H1 (cell line): ENCODE measurements at places on chromosomes 16 and 17. TPM values are rescaled to one million over a fixed set of nuclear protein-coding genes. Genes with fewer than 3 reads are reported as not detected.
A peak's percentile ranks its signal among the peaks of the same experiment; 100 is the strongest.

The CA5A gene
- total RNA-seq, result not detected in 2 replicates

The RBFOX1 gene
- total RNA-seq, result 2.8 and 3.1 TPM in 2 replicates

The AATK gene
- 3.2 and 3.5 TPM in 2 replicates for total RNA-seq

The CIBAR2 gene
- not detected in 2 replicates for total RNA-seq

The EVI2A gene
- total RNA-seq, result not detected in 2 replicates

DNA sequence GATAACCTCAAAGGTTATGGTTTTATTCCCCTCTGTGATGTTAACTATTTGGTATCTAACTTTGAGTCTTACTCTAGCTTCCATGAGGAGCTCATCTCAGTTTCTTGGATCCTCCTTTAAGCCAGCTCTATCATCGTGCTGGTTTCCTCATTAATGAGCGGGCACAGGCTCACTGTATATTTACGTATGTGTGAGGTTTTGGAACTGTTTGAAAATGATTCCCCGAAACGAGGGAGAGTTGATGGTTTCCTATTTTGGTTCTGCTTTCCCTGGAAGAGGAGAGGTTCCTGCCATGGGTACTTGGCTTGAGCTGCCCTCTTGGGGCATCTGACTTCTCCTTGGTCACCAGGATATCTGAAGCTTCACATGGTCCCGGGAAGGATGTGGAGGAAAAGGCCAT lies 32.7 kb upstream of the PIK3R6 start:
- DNase-seq, result no peak
- peaks cover 4% of the 10 kb centered on the region for H3K4me1 ChIP-seq
- H3K4me3 ChIP-seq, result no peak overlapping the region
- H3K27me3 ChIP-seq, result no peaks in the 10 kb centered on the region
- no peak overlapping the region for H3K27ac ChIP-seq
- H3K36me3 ChIP-seq, result no peaks in the 10 kb centered on the region

- no peak overlapping the region for H3K27ac ChIP-seq
- peaks cover 5% of the 10 kb centered on the region for H3K27me3 ChIP-seq
- DNase-seq, result no peak
- H3K4me3 ChIP-seq, result no peak overlapping the region; the same call in 1 of the 2 replicates
Measured at GRCh38 chr17:38745545-38745944, 2.6 kb downstream of the PCGF2 start.

The TENT4B gene
- total RNA-seq, result 14.3 and 15.7 TPM in 2 replicates

GRCh38 chr16:1116693-1117077 lies 20.6 kb upstream of the C1QTNF8 start:
- no peaks in the 10 kb centered on the region; the same call in 1 of the 2 replicates for H3K4me1 ChIP-seq
- no peaks in the 10 kb centered on the region; the same call in 1 of the 2 replicates for H3K27me3 ChIP-seq
- H3K36me3 ChIP-seq, result no peaks in the 10 kb centered on the region
- DNase-seq, result no peak
- no peak overlapping the region for H3K27ac ChIP-seq

The TMC6 gene
- 73.1 and 77.6 TPM in 2 replicates for total RNA-seq

- no peak overlapping the region for H3K4me3 ChIP-seq
- H3K36me3 ChIP-seq, result no peaks in the 10 kb centered on the region
- peaks cover 2% of the 10 kb centered on the region for H3K27me3 ChIP-seq
- H3K27ac ChIP-seq, result no peak overlapping the region
Measured at GRCh38 chr17:78267253-78268073, 36.0 kb downstream of the TMEM235 start.

DNA sequence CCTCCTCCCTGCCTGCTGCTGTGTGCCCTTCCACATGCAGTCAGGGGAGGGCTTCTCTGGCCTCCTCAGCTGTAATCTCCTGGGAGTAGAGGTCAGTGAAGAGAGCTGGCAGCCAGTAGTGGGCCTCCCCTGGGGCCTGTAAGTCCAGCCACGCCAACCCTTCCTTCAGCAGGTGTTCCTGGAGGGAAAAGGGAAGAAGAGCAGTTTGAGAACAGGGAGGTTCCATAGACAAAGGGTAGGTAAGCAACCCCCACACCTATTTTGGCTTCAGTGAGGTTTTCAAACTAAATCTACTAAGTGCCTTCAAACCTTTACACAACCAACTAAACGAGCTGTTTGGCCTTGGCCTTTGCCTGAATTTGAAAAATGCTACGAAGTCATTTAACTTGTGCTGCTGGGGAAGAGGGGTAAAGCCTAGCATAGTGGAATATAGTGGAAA lies 14.2 kb downstream of the SNF8 start:
- H3K27me3 ChIP-seq, result no peaks in the 10 kb centered on the region
- no peak overlapping the region for H3K4me3 ChIP-seq
- no peaks in the 10 kb centered on the region for H3K4me1 ChIP-seq
- no peak for DNase-seq

- no peaks in the 10 kb centered on the region; the same call in 1 of the 2 replicates for H3K4me1 ChIP-seq
- DNase-seq, result peak; percentile 93
- no peaks in the 10 kb centered on the region for H3K36me3 ChIP-seq
- H3K4me3 ChIP-seq, result no peak overlapping the region
- H3K27me3 ChIP-seq, result no peaks in the 10 kb centered on the region
Measured at GRCh38 chr16:11405331-11406176, 60.3 kb downstream of the RMI2 start.

DNA sequence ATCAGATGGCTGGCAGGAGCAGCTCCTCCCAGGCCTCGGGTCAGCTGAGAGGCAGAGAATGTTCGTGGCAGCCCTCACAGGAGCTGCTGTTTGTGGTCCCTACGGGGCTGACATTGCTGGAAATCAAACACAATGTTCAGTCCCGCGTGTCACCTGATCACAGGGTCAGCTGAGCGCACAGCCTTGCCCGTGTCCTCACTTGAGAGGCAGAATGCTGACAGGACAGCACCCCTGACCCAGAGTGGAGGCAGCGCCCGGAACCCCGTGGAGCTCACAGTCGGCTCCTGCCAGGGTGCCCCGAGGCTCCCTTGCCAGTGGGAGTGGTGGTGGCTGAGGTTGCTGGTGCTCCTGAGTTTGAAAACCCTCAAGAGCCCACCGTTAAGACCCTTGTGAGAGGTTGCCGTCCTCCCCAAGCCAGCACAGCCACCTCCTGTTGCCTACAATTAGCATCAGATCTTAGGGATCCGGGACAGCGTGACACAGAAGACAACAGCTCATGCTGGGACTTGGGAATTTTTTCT lies 3.6 kb upstream of the CHMP6 start:
- no peak for DNase-seq
- H3K36me3 ChIP-seq, result no peaks in the 10 kb centered on the region
- no peak overlapping the region for H3K27ac ChIP-seq

DNA sequence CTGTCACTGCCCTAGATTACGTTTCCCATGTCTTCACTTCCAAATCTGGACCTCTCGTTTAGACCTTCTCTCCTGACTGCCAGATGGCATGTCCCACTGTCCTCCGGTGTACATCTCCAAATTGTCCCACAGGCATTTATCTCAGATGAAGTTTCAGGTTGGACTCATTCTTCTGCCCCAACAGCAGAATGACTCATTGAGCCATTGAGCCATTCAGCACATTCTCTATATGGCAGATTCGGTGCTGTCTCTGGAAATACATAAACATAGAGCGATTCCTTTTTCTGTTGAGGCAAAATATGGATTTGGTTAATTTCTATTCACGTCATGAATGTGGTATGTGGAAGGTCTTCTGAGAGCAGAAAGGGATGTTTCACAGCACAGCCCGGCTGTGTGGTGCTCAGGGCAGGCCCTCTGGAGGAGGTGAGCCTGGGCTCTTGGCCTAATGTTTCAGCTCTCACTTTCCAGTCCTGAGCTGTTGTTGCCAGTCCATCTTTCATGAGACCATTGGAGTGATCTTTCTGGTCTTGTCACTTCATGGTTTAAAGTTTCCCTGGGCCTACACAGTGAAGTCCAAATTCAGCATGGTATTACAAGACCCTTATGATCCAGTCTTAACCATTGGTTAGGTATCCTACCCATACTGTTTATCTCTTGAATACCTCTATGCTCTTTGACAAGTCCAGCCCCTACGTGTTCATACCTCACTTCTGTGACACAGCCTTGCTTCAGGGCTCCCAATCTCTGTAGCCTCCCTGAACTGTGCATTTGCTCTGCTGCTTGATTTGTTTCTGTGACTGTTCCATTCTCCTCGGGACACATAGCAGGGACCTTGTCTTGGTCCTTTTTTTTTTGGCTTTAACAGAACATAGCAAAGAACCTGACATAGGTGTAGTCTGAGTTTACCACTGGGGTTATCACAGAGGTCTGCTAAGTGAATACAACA lies 15.9 kb downstream of the HAPSTR1 start:
- H3K4me1 ChIP-seq, result peaks cover 17% of the 10 kb centered on the region
- no peak overlapping the region for H3K27ac ChIP-seq
- no peaks in the 10 kb centered on the region for H3K27me3 ChIP-seq
- DNase-seq, result no peak
- peaks cover 26% of the 10 kb centered on the region for H3K36me3 ChIP-seq
- no peak overlapping the region for H3K4me3 ChIP-seq
